ENCODE measurements at places on chromosomes 5 and 9.

GRCh38 chr5:90251447-90251846, 158.1 kb downstream of the CETN3 start:
- DNase-seq, result no peak

GRCh38 chr5:157554179-157555036, 21.2 kb downstream of the ADAM19 start:
- no peak for DNase-seq

DNA sequence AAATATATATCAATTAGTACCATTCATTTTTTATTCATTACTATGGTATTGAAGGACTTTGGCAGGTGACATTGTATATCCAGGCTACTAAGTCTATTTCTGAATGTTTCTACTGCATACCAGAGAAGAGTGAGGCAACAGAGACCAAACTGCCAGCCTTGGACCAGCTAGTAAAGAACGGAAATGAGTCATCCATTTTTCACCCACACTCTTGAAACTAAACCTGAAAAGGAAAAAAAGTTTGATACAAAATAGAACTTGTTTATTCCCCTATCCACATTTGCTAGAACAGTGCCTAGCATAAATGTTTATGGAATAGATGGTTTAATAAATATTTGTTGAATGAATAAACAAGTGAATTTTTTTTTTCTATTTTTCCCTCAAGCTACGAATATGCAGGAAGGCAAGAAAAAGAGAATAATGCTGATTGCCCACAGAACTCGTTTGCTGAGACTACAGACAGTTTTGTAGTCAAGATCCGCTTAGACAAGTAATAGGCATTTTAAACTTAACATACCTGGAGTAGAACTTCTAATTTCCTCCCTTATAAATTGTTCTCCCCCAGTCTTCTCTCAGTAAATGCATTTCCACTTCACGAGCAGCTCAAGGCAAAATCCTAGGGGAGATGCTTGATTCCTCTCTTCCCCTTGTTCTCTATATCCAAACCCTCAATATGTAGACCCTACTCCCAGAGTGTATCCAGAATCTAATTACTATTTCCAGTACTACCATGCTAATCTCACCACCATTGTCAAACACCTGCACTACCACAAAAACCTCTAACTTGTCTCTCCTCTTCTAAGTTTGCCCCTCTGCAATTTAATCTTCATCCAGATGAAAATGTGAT, 146.2 kb upstream of the RASA1 start:
- DNase-seq, result no peak

- no peak for DNase-seq
Measured at GRCh38 chr9:75814667-75815066, 75.8 kb upstream of the PCSK5 start.

DNA sequence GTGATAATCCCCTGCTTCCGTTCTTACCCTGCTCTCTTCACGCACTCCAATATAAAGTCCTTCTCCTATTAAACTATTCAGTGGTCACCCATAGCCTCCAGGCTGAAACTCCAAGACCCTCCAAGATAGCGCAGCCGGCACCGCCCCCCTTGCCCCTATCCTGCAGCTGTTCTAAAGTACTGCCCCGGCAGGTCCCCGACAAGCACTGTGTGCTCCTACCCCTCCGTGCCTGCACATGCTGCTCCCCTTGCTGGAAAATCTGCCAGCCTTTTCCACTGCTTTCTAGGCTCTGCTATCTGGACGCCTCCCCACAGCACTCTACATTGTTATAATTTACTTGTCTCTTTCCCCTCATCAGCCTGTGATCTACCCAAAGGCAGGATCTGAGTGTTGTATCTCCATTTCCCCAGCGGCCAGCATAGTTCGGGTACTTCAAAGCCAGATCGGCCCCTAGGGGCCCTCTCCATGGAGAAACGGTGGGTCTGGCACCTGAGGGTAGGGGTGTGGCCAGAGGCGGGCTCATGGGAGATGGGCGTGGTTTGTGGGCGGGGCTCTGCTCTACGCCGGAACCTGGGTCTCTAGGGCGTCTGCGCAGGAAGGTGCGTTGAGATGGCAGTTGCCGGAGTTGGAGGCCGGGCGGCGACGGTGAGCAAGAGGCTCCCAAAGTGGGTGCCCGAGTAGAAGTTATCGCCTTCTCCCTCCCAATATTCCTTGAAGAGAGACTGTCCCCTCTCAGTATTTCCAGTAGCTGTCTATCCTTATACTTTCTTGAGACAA, 83.5 kb upstream of the RUSC2 start:
- no peak for DNase-seq

DNA sequence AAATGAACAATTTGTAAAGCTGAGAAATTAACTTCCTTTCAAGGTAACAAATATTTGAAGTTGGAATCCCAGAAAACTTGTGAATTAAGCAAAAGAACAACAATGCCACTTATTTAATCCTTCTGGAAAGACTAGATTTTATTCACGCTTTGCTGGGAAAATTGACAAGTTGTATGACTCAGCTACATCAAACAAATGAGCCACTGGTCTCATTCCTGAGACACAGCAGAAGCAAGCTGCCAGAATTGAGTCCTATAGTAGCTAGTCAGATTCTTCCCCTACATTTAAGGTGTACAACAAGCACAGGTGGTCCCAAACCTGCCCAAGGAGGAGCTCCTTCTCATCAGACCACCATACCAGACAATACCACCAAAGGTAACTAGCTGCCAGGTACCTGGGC, 280.7 kb downstream of the SPOCK1 start:
- no peak for DNase-seq

DNA sequence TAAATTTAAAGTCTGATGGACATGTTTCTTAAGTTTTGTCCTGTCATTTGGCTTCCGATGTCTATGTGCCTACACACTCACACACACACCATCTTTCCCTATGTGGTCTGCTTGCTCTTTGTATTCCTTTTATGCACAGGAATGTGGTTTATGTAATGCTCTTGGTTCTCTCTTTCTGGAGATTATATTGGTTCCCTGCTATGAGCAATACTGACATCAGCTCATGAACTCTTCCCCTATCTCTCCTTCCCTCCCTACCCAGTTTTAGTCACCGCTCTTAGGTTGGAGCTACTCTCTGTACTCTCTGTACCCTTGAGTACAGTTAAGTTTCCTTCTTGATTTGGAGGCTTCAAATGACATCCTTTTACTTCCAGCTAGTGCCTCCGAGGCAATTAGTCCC, 77.9 kb upstream of the MVB12B start:
- no peak for DNase-seq

GRCh38 chr9:13513716-13514444, 234.4 kb upstream of the MPDZ start:
- DNase-seq, result no peak

GRCh38 chr9:81264516-81264915, 424.8 kb downstream of the TLE1 start:
- no peak for DNase-seq

- no peak for DNase-seq
Measured at GRCh38 chr5:105968981-105969380, 1701.8 kb downstream of the EFNA5 start.

DNA sequence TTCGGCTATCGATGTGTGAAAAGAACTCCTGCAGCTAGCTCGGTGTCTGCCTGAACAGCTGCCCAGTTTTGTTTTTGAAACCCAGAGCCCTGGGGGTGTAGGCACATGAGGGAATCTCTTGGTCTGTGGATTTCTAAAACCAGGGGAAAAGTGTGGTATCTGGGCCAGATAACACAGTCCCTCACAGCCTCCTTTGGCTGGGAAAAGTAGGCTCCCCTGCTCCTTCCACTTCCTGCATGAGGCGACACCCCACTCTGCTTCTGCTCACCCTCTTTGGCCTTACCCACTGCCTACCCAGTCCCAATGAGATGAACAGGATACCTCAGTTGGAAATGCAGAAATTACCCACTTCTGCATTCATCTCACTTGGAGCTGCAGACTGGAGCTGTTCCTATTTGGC, 9.5 kb upstream of the CDO1 start:
- no peak for DNase-seq

Data from activated naive CD4-positive, alpha-beta T cell (primary cell).